ENCODE measurements at places on chromosomes 12 and 14.

- no peak for DNase-seq
Observed at GRCh38 chr14:77141214-77142004, at the start of gene ZDHHC22. ZDHHC22 (minus strand) TSS chr14:77141791; CDS start chr14:77139738, 2,053 bp downstream.

DNA sequence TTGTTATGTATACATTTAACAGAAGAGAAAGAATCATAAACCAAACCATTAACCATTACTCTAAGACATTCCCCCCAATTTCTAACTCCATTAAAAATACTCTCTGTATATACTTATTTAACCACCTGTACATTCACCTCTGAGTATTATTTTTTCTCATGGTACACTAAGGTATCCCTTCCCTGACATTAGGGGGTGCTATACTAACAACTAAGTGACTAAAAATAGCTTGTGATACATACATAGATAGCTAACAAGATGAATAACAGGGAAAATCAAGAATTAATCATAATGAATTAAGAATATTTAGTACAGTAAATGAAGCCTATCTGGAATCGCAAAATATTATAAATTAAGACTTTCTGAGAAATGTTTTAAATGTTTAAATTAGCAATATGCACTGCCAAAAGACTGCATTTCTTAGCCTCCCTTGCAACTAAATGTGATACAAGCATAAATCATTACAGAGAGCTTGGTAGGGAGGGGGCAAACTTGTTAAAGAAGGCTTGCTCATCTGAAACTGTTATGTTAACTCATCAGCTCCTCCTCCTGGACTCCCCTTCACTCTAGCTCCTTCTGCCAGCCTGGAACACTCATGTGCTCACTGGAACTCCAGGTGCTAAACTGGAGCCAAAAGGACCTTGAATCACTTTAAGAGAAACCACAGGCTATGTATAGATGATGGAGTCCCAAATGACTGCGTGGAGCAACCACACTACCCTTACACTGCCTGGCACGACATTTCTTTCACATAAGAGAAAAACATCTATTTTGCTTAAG, 14.9 kb downstream of the C2CD5 start:
- DNase-seq: no peak

DNA sequence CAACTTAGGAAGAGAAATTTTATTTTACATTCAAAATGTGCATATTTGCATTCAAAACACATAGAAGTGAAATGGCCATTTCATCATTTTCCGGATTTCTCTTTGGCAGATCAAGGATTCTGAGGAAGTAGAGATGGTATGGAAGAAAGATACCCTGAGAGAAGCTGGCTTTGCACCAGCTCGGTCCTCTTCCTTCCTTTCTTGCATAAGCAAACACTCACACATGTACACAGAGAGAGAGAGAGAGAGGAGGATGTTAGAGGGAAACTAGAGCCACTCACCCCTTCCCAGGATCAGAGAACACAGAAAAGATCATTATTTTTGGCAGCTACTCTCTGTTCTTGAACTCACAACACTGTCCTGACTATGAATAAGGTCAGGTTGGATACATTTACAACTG, 15.6 kb upstream of the PLEKHD1 start:
- DNase-seq: no peak

GRCh38 chr12:131793243-131794022, 34.8 kb upstream of the MMP17 start:
- DNase-seq: no peak

- no peak for DNase-seq
Observed at GRCh38 chr14:22551605-22551997, 37.4 kb downstream of the DAD1 start.

DNA sequence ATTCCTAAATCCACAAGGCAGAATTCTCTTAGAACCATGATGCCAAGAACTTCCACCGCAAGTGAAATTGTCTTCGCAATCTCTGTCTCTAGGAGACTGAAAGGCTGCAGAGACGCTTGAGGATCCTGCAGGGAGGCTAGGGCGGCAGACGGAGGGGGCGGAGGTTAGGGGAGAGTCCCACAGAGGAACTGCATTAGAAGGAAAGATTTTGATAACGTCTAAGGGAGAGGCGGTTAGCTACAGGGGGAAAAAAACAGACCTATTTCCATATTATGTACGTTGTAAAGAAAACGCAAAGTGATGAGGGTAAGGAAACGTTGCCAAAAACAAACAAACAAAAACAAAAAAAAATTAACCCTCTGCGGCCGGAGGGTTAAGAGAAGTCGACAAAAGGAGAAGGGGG, 595 bp downstream of the KLHL28 start:
- DNase-seq: no peak

- no peak for DNase-seq
Observed at GRCh38 chr14:49014476-49014875, 571.7 kb downstream of the RPS29 start.

GRCh38 chr12:5873281-5873919, 71.7 kb downstream of the ANO2 start:
- no peak for DNase-seq

DNA sequence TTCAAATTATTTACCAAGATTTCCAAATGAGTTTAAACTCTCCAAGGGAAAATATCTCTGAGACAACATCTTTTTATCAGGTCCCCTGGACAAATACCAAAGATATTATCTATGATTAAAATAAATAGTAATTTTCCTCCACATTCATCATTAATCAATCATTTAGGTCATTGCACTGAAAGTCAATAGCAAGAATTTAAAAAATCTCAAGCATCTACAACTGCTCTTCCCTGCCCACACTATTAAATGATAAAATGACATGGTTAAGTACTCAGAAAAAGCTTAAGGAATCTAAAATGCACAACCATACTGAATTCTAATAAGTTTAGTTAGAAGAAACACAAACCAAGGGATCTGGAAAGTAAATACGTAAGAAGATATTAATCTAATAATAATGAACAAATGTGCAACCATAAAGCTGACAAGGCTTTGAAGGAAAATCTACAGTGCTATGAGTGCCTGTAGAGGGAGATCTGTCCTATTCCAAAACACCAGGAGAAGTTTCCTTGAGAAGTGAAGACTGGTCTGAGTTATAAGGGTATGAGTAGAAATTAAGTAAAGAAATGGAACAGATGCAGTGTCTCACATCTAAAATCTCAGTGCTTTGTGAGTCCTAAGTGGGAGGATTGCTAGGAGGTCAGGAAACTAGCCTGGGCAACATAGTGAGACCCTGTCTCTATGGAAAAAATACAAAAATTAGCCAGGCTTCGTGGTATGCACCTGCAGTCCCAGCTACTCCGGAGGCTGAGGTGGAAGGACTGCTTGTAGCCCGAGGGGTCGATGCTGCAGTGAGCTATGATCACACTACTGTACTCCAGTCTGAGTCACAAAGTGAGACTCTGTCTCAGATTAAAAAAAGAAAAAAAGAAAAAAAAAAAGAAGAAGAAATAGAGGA, 19.2 kb downstream of the INTS13 start:
- no peak for DNase-seq

GRCh38 chr14:90349739-90350138, 18.0 kb upstream of the NRDE2 start:
- DNase-seq: no peak

Data from omental fat pad (tissue), 4 donors.